ENCODE measurements at places on chromosomes 16 and 17.

GRCh38 chr17:61947367-61948078 is 19.7 kb upstream of the INTS2 start:
- no peak for DNase-seq

GRCh38 chr17:40813804-40814203 is 8.6 kb downstream of the KRT10 start:
- DNase-seq, result no peak

GRCh38 chr16:48158296-48158695 is 2.5 kb upstream of the ABCC12 start:
- DNase-seq, result no peak

GRCh38 chr17:61816538-61816937 is 46.8 kb downstream of the BRIP1 start:
- DNase-seq, result no peak

DNA sequence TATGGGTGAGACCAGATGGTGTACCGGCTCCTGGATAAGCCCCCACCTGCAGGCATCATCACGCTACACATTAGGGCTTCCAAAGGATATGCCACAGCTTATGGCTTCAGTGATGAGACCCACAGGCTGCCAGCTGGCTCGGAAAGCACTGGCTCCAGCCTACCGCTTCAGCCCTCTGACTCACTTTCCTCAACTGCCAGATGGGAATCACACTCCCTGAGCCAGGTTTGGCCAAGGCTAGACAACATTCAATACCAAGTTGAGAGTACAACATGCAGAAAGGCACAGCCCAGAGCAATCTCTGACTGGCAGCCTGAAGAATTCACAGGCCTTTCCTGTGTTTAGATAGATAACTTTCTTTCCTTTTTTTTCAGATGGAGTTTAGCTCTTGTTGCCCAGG is 10.3 kb downstream of the CENPV start:
- no peak for DNase-seq

DNA sequence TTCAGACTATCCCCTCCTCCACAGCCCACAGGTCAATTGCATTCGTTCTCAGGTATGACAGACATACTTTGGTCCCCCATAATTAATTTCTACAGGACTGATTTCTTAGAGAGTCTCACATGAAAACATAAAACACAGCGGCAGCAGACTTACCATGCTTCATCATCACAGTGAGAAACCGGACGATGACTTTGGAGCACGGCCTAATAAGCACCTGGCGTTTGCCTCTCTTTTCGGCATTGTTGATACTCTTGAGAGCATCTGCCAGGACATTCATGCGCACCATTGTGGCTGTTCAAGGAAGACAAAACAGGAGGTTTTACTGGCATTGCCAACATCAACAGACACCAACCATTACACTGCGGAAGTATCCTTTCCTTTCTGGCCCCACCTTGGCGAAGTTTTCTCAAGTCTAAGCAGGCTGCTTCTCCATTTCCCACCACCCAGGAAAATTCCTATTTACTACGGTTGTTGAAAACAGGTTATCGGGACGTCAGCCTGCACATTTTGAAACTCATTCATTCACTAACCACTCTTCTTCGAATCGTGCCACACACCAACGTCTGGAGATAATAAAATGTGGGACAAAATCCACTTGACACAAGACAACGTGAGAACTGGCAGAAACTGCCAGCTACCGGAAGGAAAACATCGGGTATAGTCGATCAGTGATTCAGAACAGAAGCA is 1.2 kb downstream of the RPS15A start:
- DNase-seq, result no peak

DNA sequence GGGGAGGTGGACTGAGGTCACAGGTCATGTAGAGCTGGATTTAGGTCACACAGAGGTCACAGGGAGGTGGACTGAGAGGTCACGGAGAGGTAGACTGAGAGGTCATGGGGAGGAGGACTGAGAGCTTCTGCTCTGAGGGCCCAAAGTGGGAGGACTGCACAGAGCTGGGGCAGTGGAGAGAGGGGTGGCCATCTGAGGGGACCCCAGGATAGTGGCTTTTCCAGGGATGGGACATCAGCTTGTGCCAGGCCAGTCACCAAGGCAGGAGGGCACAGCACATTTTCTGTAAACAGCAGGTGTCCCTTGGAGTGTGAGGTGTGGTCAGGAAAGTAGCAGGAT is 26.1 kb upstream of the JPT2 start:
- DNase-seq, result no peak

DNA sequence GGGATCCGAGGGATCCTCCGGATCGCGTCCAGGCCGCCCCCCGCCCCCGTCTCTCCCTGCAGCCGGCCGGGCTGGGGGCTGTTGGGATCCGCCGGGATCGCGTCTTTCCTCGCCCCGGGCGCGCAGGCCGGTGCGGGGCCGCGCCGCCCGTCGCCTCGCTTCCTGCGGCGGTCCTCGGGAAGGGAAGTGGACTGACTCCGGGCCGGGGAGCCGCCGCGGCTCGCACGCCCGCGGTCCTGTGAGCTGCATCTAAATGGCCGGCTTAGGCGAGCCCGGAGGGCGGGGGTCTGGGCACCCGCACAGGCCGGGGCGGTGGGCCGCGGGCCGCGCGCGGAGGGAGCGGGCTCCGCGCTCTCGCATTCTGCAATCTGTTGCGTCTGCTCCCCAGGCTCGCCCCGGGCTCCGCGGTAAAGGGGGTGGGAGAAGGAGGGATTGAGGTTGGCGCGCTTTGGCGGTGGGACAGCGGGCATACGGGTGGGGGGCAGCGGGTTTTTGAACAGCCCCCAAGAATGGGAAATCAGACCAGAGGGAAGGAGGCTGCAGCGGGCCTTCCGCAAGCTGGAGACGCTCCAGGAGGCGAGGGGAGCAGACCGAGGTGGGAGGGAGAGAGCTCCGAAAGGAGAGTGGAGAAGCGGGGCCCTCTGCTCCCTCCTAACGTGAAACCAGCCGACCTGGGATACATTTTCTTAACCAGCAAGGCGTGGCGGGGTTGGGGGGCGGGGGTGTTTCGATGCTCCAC is 2.2 kb downstream of the TMEM132E start:
- DNase-seq, result no peak

DNA sequence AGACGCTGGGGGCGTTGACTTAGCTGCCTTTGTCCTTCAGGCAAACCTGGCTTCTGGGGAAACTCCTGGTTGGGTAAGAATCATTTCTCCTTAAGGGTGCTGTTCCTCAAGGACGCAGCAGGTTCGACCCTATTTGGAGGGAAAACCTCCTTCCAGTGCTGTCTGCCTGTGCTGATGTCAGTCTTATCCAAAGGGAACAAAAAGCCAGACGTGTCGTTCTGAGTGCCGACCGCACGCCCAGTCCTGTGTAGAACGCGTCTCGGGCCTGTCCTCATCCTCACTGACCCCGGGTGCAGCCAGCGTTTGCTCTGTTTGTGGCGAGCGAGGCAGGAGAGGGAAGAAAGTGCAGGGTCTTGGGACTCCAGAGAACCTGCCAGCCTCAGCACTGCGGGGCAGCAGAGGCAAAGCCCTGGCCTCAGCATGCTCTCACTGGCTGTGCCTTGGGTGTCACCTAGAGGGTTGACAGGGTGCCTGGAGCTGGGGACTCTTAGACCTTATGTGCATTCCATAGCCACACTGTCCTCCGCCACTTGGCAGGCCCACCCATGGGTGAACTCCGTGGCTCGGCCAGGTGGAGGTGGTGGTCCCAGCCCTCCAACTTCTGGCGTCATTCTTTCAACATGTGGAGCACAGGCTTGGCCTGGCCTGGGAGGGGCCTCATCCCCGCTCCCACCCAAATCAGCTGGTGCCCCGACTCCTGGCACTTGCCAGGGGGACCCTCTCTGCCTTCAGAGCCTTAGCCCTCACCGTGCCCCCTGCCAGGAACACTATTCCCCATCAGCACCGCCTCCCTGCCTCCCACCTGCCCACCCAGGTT is 6.0 kb downstream of the SNN start:
- DNase-seq, result no peak

- no peak for DNase-seq
Observed at GRCh38 chr17:44061446-44061845, 5.0 kb downstream of the LSM12 start.

DNA sequence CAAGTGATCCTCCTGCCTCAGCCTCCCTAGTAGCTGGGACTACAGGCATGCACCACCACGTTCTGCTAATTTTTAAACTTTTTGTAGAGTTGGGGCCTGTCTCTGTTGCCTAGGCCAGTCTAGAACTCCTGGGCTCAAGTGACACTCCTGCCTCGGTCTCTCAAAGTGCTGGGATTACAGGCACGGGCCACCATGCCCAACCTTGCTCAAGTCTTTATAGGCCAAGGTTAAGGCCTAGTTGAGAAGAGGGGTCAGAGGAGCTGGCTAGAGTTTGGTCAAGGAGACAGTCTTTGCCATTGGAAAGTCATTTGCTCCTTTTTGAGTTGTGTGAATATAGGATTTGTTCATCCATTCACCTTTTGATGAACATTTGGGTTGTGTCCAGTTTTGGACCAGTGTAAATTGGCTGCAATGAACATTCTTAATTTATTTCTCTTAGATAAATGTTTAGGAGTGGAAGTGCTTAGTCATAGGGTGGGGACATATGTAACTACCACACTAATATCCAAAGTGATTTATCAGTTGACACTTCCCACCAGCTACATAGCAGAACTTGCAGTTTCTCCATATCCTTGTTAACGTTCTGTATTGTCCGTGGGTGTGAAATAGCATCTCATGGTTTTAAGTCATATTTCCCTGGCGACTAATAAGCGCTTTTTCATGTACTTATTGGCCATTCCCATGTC is 30.7 kb upstream of the ARHGAP17 start:
- no peak for DNase-seq

GRCh38 chr16:16861546-16861945 is 482.6 kb downstream of the NPIPA7 start:
- DNase-seq, result peak; percentile 23

DNA sequence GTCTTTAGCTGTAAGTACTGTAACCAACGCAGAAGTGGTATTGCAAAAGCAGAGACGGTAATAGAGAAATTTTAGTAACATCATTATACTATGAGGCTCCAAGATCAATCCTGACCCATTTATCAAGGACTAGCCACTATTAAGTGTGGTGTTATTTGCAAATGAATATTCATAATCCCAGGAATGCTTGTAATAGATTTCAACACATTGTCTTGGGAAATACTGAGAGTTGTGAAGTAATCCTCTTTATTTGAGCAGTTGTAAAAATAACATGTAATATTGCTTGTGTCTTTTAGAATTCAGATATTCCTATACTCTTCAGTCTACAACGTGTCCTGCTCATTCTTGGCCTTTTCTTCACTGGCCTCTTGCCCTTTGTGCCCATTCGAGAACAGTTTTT is 46.4 kb downstream of the GDPD1 start:
- DNase-seq, result no peak

GRCh38 chr17:77285594-77286390 is 145.0 kb downstream of the SEC14L1 start:
- no peak for DNase-seq

All from stimulated activated CD4-positive, alpha-beta T cell treated with anti-CD3 and anti-CD28 coated beads, Interleukin-1b, Interleukin-23, amount 100 ng/mL, for 1 hour (primary cell).